ENCODE measurements at places on chromosomes 1 and 21.

DNA sequence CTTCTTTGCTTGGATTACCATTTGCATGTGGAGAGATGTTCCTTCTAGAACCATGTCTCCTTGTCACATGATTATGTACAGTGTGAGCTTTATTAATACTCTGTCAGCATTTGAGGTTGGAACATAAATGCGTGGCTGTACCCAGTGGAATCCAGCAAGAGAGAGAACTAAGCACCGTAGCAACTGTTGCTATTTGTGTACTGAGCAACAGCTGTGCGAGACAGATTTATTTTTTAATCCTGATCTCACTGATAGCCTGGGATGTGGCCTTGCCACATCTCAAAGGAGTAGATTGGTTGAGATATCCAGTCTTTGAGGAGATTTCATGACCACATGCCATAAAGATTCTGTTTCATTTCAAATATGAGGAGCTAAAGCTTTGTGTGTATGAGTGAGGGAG, 43.4 kb downstream of the KIF1B start:
- DNase-seq, result no peak

DNA sequence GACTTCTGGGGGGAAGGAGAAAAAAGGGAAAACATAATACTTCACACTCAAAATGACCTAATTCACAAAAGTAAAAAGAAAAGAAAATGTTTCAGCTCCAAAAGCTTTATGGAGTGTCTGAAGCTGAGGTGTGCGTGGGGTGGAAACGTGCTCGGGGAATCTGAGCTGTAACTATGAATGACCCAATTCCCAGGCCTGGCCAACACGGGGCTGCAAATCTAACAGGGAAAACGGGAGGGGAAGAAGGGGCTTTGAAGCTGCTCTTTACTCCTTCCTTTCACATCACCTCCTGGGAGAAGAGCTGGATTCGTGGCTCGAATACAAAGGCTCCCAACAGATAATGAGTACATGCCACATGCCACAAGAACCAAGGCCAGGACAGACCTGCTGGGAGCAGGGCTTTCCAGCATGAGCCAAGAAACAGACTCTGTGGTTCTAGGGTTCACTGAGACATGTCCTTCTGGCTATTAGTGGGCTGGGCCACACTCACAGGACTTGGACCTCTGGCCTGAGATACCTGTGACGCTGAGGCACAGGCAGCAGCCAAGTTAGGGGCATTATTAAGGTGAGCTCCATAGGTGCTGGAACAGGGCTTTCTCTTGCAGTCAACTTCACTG, 51.5 kb downstream of the SLC66A1 start:
- no peak for DNase-seq

GRCh38 chr1:224864006-224864405, 65.5 kb upstream of the DNAH14 start:
- DNase-seq, result no peak

GRCh38 chr21:45029298-45029947, 45.0 kb upstream of the ADARB1 start:
- DNase-seq, result no peak

DNA sequence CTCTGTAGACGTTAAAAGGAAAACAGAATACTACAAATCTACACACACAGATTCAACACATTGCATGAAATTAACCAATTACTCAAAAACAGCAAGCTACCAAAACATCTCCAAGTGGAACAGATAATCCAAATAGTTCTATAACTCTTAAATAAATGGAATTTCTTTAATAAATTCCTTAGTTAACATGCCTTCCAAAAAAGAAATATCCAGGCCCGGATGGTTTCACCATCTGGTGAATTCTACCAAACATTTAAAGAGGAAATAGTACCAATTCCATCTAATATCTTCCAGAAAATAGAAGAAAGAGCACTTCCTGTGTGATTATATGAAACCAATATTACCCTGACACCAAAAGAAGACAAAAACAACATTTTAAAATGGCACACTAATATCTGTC, 52.8 kb upstream of the COL6A2 start:
- DNase-seq, result no peak
